IPS DF 6.9 (cell line): ENCODE measurements at places on chromosomes 5 and 9.
A peak's percentile ranks its signal among the peaks of the same experiment; 100 is the strongest.

DNA sequence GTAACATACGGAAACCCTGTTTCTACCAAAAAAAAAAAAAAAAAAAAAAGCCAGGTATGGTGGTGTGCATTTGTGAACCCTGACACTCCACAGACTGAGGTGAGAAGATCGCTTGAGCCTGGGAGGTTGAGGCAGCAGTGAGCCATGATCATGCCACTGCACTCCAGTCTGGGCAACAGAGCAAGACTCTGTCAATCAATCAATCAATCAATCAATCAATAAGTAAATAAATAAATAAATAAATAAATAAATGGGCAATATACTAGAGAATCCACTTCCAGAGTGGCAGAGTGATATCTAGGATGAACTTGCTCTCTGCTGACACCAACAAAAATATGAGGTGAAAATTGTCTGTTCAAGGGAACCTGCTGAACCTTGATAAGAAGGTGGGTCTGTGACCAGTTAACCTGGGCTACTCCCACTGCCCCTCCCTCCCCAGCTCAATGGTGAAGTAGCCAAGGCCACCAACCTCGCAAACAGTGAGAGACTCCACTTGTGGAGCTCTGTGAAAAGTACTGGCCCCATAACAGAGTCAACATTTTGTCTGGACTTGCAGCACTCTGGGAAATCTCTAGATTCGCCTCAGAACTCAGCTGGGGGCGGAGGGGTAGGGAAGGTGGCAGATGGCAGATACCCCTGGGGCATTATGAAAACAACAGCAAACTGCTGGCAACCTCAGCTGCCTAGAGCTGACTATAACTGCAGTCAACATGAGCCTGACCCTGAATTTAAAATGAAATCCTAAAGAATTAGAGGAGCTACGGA is 163.7 kb downstream of the ROR2 start:
- no peak for DNase-seq

GRCh38 chr5:174325961-174326360 is 280.5 kb downstream of the NSG2 start:
- DNase-seq = no peak

- DNase-seq = no peak
These were observed 39.9 kb downstream of the MVB12B start for GRCh38 chr9:126366366-126367011.

DNA sequence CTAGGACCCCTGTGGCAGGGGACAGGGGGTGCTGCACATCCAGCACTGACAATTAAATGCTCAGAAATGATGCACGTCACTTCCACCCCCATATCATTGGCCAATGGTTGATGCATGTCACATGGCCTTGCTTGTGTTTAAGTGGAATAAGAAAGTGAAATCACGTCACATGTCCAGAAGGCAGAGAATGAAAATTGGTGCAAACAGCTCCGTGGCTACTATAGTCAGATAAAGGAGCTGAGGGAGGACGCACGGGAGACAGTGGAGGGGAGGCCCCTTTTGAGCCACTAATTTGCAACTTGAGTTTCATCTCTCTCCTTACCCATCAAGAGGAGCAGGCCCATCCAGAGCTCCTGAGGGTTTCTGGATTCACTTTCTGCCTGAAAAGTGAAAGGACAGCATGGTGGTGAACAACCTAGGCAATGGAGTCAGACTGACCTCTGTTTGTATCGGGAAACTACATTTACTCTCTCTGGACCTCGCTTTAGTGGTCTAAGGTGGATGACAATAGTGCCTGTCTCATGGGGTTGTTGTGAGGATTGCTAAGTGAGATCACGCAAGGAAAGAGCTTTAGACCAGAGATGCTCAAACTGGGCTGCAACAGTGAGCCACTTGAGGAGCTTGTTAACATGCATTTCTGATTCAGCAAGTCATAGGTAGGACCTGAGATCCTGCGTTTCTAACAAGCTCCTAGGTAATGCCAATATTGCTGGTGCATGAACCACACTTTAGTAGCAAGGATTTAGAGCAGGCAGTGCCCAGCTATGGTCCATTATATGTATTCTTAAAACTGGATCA is 133.9 kb upstream of the ADRA1B start:
- no peak for DNase-seq

DNA sequence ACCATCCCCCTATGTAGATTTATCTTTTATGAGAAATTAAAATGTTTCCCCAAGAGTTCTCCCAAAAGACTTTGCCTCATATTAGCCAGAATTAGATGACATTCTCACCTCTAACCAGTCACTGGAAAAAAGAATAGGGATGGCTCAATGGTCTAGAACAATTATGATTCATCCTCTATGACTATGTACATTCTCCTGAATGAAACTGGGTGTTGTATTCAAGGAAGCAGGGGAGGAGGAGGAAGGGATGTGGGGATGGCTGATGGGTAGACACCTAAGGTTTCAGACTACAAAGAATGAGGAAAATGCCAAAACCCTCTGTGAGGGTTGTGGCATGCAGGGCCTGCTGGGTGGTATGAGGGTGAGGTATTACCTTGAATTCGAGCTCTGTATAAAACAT is 49.5 kb upstream of the BRINP1 start:
- DNase-seq = no peak

GRCh38 chr5:176817369-176817840 is 7.0 kb downstream of the UNC5A start:
- DNase-seq = no peak

DNA sequence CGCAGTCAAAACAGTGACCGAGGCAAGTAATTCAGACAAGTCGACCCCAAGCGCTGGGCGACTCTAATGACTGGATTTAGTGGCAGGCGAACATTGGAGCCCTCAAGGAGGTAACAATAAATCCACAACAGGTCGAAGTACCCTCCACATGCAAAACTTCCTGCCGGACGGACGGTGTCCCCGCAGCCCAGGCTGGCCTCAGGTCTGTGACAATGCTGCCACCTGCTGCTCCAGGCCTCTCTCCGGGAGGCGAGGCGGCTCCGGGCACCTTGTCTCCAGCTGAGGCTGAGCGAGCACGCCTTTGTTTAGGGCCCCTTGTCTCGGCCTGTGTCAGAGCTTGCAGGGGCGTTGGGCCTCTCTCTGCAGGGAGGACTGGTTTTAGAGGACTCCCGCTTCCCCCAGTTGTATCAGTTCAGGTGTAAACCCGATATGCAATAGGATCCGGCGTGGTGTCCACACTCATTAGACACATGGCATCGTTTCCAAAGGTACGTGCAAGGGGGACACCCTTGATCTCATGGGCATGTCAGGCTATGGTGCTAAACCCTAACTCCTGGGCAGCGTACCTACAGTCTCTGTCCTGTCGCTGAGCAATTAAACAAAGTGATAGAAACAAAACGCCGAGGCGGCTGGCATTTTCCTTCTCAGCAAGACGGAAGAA is 628.0 kb upstream of the ADAMTS16 start:
- peak; percentile 25 for DNase-seq

DNA sequence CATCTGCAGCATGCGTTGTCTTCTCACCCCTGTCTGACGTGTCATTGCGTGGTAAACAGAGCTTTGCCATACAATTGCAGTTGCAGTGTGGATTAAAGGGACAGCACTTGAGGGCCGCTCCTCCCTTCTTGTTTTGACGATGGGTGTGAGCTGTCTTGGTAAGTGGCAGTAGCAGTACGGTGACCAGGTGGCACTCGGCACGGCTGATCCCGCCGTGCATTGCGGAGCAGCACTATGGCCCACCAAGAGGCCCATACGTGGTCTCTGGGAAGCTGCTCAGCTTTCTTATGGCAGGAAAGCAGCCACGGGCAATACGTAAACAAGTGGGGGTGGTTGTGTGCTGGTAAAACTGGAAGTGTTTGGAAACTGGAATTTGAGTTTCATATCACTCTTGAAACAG is 25.1 kb downstream of the EHMT1 start:
- DNase-seq = no peak

GRCh38 chr5:77960863-77961396 is 184.8 kb upstream of the TBCA start:
- no peak for DNase-seq

GRCh38 chr5:131221888-131222287 is 42.0 kb upstream of the CDC42SE2 start:
- DNase-seq = no peak

DNA sequence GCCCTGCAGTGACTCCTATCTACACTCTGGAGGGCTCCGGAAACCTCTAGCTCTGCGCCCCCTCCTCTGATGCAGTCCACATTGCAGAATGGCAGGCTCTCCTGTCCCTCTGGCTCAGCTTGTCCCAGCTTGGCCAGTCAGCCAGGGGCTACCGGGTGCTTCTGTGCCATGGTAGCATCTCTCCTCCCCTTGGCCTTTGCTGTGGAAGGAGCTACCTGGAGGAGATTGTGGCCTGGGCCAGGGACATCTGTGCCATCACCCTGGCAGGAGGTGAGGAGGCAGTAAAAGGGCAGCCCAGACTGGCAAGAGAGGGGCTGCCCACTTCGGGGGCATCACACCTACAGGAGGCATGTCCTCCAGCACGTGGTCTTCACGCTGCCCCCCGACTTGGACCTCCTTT is 38.1 kb upstream of the FCN1 start:
- DNase-seq = no peak
